ENCODE measurements at places on chromosomes 3 and 15.

DNA sequence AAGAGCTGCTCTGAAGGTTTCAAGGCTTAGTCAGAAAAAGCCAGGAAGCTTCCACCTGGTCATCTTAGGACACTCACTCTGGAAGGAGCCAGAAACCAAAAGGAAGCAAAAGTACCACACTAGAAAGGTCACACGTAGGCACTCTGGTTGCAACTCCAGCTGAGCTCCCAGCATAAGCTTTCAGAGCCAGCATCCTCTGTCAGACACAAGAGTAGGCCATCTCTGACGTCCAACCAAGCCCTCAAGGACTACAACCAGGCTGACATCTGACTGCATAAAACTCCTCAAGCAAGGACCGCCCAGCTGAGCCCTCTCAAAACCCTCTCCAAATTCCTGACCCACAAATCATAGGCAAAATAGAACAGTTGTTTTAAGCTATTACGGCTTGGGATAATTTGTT lies 12.8 kb downstream of the SH3BP5 start:
- no peak overlapping the region for H3K4me3 ChIP-seq
- H3K4me1 ChIP-seq, result peaks cover 37% of the 10 kb centered on the region
- no peaks in the 10 kb centered on the region for H3K27me3 ChIP-seq
- H3K36me3 ChIP-seq, result no peaks in the 10 kb centered on the region
- no peak for DNase-seq

- H3K4me3 ChIP-seq, result no peak overlapping the region
- H3K27me3 ChIP-seq, result no peaks in the 10 kb centered on the region
- no peaks in the 10 kb centered on the region for H3K36me3 ChIP-seq
- H3K4me1 ChIP-seq, result no peaks in the 10 kb centered on the region
- no peak overlapping the region for H3K27ac ChIP-seq
Measured at GRCh38 chr3:7875925-7876324, 625.7 kb upstream of the LMCD1 start.

- H3K27me3 ChIP-seq, result no peaks in the 10 kb centered on the region
- no peaks in the 10 kb centered on the region for H3K4me1 ChIP-seq
- H3K27ac ChIP-seq, result no peak overlapping the region
Measured at GRCh38 chr3:133829310-133829707, 23.7 kb downstream of the SRPRB start.

GRCh38 chr3:4355401-4356219 lies 52.4 kb downstream of the SETMAR start:
- H3K4me3 ChIP-seq, result no peak overlapping the region
- no peaks in the 10 kb centered on the region for H3K27me3 ChIP-seq
- peaks cover 10% of the 10 kb centered on the region for H3K4me1 ChIP-seq
- no peak for DNase-seq
- H3K27ac ChIP-seq, result no peak overlapping the region
- no peaks in the 10 kb centered on the region for H3K36me3 ChIP-seq

DNA sequence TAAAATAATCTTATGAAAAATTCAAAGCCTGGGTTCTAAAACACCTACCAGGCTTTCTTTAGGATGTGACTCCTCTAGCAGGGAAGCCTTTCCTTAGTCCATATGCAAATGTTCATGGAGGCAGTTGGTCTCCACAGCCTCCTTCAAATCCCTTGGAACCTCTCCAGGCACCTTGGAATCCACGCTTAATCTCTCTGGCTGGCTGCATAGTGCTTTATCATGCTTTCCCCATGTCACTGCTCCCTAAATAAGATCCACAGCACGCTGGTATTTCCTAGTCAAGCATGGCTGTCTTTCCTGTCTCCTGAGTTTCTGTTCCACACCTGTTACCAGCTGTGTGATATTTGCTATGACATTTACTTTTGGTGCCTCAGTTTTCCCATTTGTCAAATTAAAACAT lies 71.3 kb downstream of the CLSTN2 start:
- H3K36me3 ChIP-seq, result no peaks in the 10 kb centered on the region
- DNase-seq, result no peak
- H3K27ac ChIP-seq, result no peak overlapping the region

DNA sequence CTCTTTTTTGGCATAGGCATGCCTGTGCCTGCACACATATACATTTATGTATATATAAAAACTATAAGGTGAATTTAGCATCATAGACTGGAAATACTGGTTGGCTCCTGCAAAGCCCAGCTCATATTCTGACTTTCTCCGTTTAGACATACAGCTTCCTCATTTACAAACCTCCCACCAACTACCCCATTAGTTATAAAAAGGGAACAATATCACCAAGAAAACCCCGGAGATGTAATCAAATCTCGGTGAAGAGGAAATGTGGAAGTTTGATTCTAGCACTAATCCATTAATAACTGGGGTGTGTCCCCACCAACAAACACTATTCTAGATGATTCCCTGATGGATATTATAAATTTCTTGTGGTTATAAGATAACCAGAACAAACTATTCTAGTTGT lies 517.7 kb upstream of the TBL1XR1 start:
- H3K4me1 ChIP-seq, result no peaks in the 10 kb centered on the region
- H3K36me3 ChIP-seq, result no peaks in the 10 kb centered on the region
- H3K27ac ChIP-seq, result no peak overlapping the region
- H3K27me3 ChIP-seq, result no peaks in the 10 kb centered on the region
- no peak overlapping the region for H3K4me3 ChIP-seq

GRCh38 chr3:21544076-21544462 lies 206.9 kb downstream of the ZNF385D start:
- no peak for DNase-seq
- no peak overlapping the region for H3K27ac ChIP-seq
- H3K27me3 ChIP-seq, result no peaks in the 10 kb centered on the region
- H3K36me3 ChIP-seq, result no peaks in the 10 kb centered on the region
- no peak overlapping the region for H3K4me3 ChIP-seq

DNA sequence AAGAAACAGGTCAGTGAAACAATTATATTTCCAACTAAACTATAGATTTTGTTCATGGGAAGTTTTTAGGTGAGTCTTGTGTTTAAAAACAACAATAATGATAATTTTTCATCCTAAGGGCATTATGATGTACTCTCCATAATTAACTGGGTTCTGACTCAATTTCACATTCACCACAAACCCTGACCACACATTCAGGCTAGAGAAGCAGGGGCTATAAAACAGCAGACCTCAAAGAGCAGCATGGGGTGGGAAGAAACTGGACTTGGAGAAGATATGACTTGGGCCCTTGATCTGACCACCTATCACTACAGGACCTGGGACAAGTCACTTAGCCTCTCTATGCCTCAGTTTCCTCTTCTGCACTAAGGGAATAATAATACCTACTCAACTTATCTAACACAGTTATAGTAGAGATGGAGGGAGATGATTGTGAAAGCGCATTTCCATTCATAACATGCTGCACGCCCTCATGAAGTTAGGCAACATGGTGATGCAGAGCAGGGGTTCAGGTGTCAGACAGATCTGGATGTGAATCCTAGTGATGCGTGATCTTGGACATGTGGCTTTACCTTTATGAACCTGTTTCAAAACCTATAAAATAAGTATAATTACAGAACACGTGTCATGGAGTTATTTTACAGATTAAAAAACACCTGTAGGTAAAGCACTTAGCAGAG lies 63.0 kb upstream of the ACP3 start:
- no peaks in the 10 kb centered on the region for H3K27me3 ChIP-seq
- no peak overlapping the region for H3K4me3 ChIP-seq

DNA sequence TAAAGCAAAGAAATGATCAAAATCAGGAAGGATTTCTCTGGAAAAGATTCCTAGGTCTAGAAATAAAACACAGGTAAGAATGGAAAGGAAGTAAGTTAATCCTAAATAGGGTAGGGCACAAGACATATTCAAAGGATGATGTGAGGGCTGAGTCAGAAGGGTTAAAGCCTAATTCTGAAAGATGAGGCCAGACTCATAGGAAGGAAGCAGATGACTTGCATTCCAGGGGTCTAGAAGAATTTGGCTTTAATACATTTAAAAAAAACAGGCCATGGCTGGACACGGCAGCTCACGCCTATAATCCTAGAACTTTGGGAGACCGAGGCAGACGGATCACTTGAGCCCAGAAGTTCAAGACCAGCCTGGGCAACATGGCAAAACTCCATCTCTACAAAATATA lies 3.2 kb downstream of the SSR3 start:
- no peaks in the 10 kb centered on the region for H3K27me3 ChIP-seq
- peaks cover 62% of the 10 kb centered on the region for H3K36me3 ChIP-seq
- peak overlapping the region; percentile 46 for H3K27ac ChIP-seq

- peak; percentile 59 for DNase-seq
- no peak overlapping the region for H3K27ac ChIP-seq
- peak overlapping the region; percentile 71 for H3K4me3 ChIP-seq
- no peaks in the 10 kb centered on the region for H3K36me3 ChIP-seq
- no peaks in the 10 kb centered on the region for H3K4me1 ChIP-seq
Measured at GRCh38 chr3:127547761-127548605, 42.5 kb downstream of the TPRA1 start.

GRCh38 chr15:85652457-85652856 lies 142.3 kb downstream of the KLHL25 start:
- no peaks in the 10 kb centered on the region for H3K36me3 ChIP-seq
- no peaks in the 10 kb centered on the region for H3K27me3 ChIP-seq
- no peak overlapping the region for H3K27ac ChIP-seq
- DNase-seq, result no peak
- H3K4me1 ChIP-seq, result peaks cover 5% of the 10 kb centered on the region
- H3K4me3 ChIP-seq, result no peak overlapping the region

- no peak for DNase-seq
- peaks cover 8% of the 10 kb centered on the region for H3K4me1 ChIP-seq
- H3K36me3 ChIP-seq, result no peaks in the 10 kb centered on the region
Measured at GRCh38 chr15:35507932-35508638, 37.9 kb downstream of the DPH6 start.

All from PC-3 (cell line).